Chondrocyte (in vitro differentiated cells): ENCODE measurements at places on chromosomes 4 and X. TPM values are rescaled to one million over a fixed set of nuclear protein-coding genes. Genes with fewer than 3 reads are reported as not detected.

The EPGN gene
- 0.62 to 4.5 TPM (median 1.1 TPM) in 3 replicates for total RNA-seq

DNA sequence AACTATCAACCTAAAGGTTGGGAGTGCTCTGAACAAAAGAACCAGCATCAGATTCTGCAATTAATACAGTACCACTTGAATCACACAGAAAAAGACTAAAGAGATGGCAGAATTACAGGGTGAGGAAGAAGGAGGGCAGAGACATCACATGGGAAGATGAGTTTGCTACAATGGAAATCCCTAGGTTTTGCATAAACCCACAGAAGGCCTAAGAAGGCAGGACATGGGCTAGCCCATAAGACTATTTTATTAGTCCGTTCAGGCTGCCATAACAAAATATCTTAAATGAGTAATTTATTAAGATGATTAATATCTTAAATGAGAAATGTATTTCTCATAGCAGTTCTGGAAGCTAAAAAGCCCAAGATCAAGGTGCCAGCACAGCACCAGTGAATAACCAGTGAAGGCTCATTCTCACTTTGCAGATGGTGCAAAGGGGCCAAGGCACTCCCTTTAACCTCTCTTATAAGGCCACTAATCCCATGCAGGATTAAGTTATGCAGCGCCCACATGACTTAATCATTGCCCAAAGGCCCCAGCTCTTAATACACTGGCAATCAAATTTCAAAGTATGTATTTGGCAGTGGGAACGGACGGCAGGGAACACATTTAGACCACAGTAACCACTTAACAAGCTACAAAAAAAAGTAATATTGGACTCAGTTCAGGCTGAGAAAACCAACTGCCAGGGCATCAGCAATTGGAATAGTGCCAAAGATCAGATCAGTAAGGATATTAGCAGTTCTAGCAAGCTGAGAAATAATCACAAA lies 47.6 kb upstream of the NEUROG2 start:
- no peak overlapping the region for H3K4me3 ChIP-seq
- H3K27me3 ChIP-seq, result no peaks in the 10 kb centered on the region
- H3K27ac ChIP-seq, result no peak overlapping the region
- DNase-seq, result no peak
- H3K36me3 ChIP-seq, result peaks cover 1% of the 10 kb centered on the region

- no peaks in the 10 kb centered on the region for H3K4me1 ChIP-seq
- no peak for DNase-seq
- H3K27ac ChIP-seq, result no peak overlapping the region
- no peaks in the 10 kb centered on the region for H3K36me3 ChIP-seq
- H3K27me3 ChIP-seq, result no peaks in the 10 kb centered on the region
- H3K4me3 ChIP-seq, result no peak overlapping the region
Measured at GRCh38 chr4:178037459-178038214, 595.4 kb upstream of the AGA start.

GRCh38 chrX:9816084-9816700 lies 30.0 kb downstream of the SHROOM2 start:
- peaks cover 4% of the 10 kb centered on the region for H3K4me1 ChIP-seq
- H3K27me3 ChIP-seq, result peaks cover 2% of the 10 kb centered on the region
- H3K4me3 ChIP-seq, result no peak overlapping the region
- no peak for DNase-seq
- no peaks in the 10 kb centered on the region for H3K36me3 ChIP-seq
- no peak overlapping the region for H3K27ac ChIP-seq

The DMRTC1 gene
- not detected in 3 replicates for total RNA-seq

The FAM199X gene
- 14.6 to 15.5 TPM (median 15.2 TPM) in 3 replicates for total RNA-seq
